ENCODE measurements at places on chromosomes 6 and 20. TPM values are rescaled to one million over a fixed set of nuclear protein-coding genes. Genes with fewer than 3 reads are reported as not detected.

The LAMA2 gene
- 6.4 TPM for total RNA-seq

The NHLRC1 gene
- 1.2 TPM for total RNA-seq

The PTCHD4 gene
- total RNA-seq, result 1.6 TPM

The ARFGAP1 gene
- 115 TPM for total RNA-seq

The CNKSR3 gene
- 5.7 TPM for total RNA-seq

The LHFPL5 gene
- total RNA-seq, result not detected

The OR2H1 gene
- total RNA-seq, result not detected

The PREX1 gene
- total RNA-seq, result 14.2 TPM

DNA sequence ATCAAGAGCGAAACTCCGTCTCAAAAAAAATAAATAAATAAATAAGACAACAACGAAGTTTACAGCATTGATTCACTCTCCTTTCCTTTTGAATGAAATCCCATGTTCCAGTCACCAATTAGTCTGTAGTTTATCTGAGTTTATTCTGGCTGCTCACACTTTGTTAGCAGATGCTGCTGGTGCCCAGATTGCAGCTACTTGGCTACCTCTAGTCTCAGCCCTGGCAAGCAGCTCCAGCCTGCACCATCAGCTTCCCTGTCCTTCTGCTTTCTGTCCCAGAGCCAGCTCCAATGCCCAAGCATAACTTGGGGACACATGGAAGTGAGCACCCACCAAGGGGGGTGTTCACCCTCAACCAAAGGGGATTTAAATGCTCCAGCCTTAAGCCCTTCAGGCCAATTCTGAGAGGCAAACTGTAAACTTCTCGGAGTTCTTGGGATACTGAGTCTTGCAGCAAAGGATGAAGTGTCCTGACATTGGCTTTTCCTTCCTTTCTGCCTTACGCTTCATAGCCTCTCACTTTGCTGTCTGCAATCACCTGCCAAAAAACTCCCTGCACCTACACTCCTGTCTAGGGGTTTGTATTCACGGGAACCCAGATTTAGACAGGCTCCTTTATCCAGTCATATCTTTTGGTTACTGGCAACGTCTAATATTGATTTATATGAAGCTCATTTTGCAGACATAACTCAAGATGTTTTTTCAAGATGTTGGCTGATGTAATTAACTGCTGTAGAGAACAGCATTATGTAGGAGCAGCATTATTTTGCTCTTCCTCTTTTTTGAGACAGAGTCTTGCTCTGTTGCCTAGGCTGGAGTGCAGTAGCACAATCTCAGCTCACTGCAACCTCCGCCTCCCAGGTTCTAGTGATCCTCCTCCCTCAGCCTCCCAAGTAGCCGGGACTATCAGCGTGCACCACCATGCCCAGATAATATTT, 9.8 kb upstream of the TASP1 start:
- no peak for DNase-seq

DNA sequence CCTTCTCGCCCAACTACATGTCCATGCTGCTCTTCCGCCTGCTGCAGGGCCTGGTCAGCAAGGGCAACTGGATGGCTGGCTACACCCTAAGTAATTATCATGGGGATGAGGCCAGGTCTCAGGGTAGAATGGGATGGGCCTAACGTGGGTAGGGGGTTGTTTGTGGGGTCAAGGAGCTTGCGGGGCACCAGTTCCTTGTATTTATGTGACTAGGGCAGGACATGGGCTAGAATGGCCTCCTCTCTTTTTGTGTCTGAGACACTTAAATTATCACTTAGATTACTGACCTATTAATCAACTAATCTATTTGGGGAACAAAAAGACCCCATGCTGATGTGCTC, 10.7 kb downstream of the SLC22A1 start:
- DNase-seq, result no peak

GRCh38 chr20:23832775-23833513, 6.4 kb upstream of the CST2 start:
- DNase-seq, result no peak

GRCh38 chr20:50470264-50470858, 39.8 kb upstream of the PTPN1 start:
- DNase-seq, result no peak

- no peak for DNase-seq
These were observed 132.4 kb downstream of the BCAS1 start for GRCh38 chr20:53937929-53938367.

GRCh38 chr6:38159596-38159995, 340.1 kb downstream of the ZFAND3 start:
- DNase-seq, result no peak

GRCh38 chr6:15685619-15686018, 22.8 kb upstream of the DTNBP1 start:
- no peak for DNase-seq

DNA sequence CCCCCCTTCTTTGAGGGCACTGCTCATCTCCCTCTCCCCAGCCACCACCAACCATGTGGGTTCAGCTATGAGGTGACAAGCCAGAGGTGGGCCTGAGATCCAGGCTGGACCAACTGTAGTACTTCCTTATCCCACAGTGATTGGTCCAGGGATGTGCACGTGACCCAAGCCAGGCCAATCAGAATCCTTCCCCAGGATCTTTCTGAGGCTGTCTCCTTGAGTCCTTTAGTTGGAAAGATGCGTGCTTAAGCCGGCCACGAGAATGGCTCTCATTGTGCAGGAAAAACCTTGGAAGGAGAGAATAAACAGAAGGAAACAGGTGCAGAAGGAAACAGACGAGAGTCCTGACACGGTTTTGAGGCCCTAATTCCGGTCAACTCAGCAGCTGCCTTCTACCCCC, 39.2 kb downstream of the ZC3H12D start:
- DNase-seq, result no peak

DNA sequence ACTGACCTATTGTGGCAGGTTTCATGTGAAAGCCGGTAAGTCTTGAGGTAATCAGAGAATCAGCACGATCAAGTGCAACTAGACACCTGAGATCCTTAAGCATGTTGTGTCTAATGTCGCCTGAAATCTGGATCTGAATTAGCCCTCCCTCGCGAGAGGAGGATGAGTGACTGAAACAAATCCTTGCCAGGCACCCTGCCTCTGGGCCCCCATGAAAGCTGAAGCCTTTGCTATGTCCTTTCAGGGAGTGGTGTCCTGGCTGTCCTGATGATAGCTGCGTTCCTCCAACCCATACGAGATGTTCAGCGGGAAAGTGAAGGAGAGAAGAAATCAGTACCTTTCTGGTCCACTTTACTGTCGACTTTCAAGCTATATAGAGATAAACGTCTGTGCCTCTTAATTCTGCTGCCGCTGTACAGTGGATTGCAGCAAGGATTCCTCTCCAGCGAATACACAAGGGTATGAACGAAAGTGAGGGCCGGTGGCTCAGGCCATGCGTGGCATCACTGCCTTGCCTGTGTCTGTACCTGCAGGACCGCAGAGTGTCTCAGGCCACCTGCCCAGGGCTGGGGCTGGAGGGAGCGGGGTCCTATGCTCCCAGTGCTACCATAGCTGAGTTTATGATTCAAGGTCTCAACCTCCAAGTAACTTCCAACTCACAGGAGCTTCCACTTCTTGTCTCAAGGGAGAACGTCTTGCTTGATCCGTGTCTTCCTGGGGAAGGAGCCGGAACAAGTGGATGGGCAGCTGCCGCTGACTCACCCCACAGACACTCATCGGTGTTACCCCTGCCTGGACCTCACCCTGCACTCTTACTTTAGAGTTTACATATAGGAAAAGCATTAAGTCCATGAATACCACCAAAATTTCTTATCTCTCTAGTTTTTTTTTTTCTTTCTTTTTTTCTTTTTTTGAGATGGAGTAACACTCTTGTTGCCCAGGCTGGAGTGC, 12.8 kb downstream of the UNC93A start:
- no peak for DNase-seq

DNA sequence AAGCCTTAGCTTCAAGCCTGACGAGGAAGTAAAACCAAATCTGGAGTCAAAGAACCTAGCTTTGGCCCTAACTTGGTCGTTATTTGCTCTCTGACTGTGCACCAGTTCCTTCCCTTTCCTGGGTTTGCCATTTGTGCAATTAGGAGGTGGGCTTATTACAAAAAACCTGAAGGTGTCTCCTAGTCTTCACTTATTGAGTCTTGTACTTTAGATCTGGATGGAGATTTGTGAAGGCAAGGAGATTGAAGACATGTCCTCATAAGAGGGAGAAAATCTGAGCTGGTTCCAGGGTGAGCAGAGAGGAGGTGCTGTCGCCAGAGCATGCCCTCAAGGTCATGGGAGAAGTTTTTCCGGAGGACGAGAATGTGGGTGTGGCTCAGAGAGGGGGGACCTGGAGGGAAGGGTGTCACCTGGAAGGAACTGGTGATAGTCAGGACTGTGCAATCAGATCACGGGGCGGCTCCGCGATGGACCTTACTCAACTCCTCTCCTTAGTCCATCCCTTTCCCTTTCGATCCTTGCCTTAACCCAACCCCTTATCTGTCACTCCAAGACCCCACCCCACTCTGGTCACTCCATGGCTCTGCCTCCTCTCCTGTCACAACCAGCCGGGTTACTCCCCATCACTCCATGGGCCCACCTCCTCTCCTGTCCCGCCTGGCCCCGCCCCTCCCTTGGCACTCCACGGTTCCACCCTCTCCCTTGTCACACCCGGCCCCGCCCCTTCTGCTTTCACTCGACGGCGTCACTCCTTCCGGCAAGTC, 588 bp upstream of the ACSS2 start:
- DNase-seq, result peak; percentile 100

DNA sequence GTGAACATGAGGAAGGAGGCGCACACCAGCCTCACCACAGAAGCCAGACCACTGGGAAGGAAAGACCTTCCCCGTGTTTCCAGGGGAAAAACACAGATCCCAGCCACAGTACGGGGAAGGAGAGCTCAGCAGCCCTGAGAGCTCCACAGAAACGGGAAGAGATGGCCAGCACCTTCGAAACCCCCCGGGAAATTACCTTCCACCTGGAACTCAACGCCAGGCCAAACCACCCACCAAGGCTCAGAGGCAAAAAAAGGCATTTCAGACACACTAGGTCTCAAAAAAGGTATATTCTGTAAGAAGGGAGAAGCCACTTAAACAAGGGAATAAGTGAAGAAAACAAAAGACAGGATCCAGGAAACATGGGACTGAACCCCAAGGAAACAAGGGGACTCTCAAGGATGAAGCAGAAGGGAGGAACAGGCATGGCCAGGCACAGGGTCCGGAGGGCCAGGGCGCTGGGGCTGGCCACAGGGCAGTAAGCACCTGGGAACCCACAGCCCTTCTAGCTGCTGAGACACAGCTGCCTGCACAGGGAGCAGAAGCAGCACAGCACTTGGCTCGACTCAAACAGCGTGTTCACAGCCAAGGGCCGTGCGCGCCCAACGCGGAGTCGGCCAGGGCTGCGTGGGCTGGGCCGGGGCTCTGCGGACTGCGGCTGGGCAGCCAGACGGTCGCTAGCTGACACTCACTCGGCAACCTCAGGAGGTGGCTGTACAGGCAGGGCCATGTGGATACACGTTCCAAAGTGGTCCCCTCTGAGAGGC, 44.6 kb downstream of the TAF4 start:
- DNase-seq, result no peak

GRCh38 chr6:124995131-124995530, 32.9 kb downstream of the RNF217 start:
- DNase-seq, result no peak

GRCh38 chr6:44120692-44121443, 6.4 kb downstream of the MRPL14 start:
- DNase-seq, result no peak

DNA sequence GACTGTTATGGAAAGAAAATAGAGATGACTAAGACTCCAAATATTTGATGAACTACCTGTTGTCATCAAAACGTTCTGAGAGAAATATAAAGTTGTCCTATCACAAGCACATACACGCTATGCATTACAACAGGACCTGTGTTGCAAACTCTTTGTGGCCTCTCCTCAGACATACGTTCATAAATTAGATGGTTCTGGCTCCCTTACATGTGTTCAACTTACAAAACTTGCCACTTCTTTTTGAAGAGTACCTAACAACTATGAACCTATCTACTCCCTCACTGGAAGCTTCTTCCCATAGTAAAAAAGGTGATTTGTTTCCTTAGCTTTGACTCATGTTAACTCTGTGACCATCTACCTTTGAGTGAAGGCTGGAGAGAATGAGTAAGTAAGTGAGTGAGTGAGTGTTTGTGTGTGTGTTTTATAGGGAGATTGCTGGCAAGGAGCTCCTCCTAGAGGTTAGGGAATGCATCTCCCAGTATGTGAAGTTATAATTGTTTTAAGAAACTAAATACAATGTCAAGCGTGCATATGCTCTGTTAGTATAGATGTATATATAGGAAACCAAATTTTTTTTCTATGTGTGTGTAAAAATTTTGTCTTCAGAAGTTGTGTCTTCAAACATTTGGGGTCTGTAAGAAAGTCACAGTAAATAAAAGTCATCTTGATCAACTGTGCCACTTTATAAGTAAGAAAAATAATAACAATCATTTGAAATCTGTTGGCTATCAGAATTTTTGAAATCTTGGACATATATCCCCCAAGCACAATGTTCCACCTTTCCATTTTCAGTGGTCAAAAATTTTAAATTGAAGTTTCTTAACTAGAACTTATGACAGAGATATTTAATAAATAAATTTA, 1211.1 kb upstream of the GJE1 start:
- DNase-seq, result no peak

- DNase-seq, result no peak
These were observed 43.9 kb upstream of the PLCB4 start for GRCh38 chr20:9025011-9025410.

- DNase-seq, result no peak
These were observed 58.0 kb upstream of the SLC35F1 start for GRCh38 chr6:117849087-117849486.

GRCh38 chr6:52417675-52418111, 2.4 kb upstream of the EFHC1 start:
- no peak for DNase-seq

GRCh38 chr20:10761786-10762185, 88.0 kb upstream of the JAG1 start:
- DNase-seq, result no peak

DNA sequence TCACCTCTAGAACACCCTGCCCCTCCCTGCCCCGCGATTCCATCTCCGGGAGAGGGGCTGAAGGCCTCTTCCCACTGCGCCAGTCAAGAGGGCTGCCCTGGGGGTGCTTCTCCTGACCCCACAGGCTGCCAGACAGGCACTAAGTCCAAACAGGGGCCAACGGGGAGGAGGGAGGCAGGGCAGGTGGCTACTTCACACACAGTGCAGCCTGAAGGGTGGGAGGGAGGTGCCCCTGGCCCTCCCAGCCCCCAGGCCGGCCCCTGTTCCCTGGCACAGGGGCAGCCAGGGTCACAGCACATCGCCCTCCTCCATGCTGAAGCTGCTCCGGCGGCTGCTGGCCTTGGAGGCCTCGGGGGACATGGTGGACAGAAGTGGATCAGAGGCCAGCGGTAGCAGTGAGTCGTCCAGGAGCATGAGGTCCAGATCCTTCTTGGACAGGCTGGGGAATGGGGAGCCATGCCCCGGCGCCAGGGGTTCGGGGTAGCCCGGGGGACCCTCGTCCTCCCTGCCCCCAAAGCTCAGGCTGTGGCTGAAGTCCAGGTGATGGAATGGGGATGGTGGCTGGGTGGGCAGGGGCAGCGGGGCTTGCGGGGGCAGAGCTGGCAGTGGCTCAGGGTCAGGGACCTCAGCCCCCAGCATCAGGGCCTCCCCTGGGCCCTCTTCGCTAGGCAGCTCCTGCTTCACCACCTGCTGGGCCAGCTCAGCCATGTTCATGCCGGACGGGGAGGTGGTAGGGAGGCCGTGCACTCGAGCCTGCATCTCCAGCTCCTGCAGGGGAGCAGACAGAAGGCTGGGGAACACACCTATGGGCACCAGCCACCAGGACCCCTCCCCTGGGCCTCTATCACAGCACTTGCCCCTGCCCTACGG, 46.3 kb downstream of the MDFI start:
- DNase-seq, result no peak

All from WTC11 (cell line).